SJCRH30 (cell line): ENCODE measurements at places on chromosomes 6 and 20. TPM values are rescaled to one million over a fixed set of nuclear protein-coding genes. Genes with fewer than 3 reads are reported as not detected.

Gene TRIM40
- total RNA-seq, result not detected in 2 replicates

DNA sequence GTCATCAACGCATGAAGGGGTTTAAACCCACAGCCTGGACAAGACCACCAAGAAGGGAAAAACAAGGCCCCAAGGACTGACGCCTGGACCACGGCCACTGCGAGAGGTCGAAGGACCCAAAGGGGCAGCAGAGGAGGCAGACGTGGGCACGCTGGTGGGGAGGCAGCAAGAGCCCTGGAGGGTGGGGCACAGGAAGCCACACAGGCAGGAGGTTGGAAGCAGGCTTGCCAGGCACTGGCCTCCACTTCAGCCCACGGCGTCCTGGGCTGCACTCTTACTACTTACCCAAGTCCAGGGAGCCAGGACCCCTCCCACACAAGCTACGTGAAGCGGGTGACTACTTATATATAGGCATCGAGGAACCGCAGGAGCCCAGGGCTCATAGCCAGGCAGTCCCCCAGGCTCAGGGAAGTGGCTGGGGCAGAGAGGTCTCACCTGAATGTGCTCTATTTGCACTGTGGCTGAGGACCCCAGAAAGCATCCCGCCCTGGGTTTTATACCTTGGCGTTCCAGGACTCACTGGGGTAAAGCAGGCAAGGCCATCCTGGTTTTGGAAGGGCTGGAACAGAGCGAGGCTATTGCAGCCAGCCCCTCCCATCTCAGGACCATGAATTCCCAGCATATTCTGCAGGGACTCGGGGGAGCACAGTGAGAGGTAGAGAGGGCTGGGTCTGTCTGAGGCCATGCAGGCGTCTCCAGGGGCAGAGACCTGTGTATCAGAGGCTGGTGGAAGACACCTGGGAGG lies 113.8 kb upstream of the AFDN start:
- DNase-seq, result no peak
- H3K4me3 ChIP-seq, result no peak overlapping the region
- H3K4me1 ChIP-seq, result no peaks in the 10 kb centered on the region
- peaks cover 7% of the 10 kb centered on the region for H3K27me3 ChIP-seq
- H3K27ac ChIP-seq, result no peak overlapping the region

DNA sequence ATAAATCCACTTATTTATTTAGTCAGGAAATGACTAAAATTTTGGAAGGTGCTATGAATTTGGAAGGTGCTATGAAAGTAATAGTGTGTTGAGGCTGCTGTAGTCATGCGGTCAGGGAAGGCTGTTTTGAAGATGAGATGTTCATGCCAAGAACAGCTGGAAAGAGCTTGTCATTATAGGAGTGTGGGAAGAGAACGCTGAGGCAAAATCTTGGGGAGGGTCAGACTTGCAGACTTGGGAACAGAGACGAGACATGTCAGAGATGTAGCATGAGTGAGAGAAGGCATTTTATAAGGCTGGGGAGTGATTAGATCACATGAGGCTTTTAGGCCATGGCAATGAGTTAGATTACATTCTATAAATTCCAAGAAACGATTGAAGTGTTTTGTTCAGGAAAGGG lies 124.0 kb upstream of the B3GAT2 start:
- H3K36me3 ChIP-seq, result no peaks in the 10 kb centered on the region
- H3K27me3 ChIP-seq, result peaks cover 3% of the 10 kb centered on the region; the same call in 1 of the 2 replicates
- H3K4me3 ChIP-seq, result no peak overlapping the region
- no peak overlapping the region for H3K27ac ChIP-seq

GRCh38 chr6:148629592-148630465 lies 117.0 kb upstream of the UST start:
- no peaks in the 10 kb centered on the region for H3K36me3 ChIP-seq
- H3K4me3 ChIP-seq, result no peak overlapping the region
- no peak for DNase-seq
- H3K27ac ChIP-seq, result no peak overlapping the region
- H3K4me1 ChIP-seq, result no peaks in the 10 kb centered on the region

Gene MAN1A1
- 15.2 and 15.4 TPM in 2 replicates for total RNA-seq

Gene MYCT1
- total RNA-seq, result 0.04 TPM in 1 of 2 replicates, not detected in the other

Gene CDSN
- 0.06 TPM in 1 of 2 replicates, not detected in the other for total RNA-seq

DNA sequence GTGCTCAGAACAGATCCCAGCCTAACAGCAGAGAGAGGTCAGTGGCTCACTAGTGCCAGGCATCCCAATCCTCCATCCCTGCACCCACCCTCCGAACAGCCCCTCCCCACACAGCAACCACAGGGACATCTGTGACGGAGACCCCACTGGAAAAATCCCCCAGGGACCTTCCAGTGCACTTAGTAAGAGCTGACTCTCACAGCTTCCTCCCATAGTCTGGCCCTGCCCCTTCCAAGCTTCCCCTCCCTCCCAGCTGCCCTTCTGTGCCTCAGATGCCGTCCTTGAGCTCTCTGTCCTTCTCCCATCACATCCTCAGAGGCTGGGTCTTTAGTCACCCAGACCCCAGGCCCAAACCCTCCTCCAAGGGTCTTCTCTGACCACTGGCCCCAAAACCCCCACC lies 9.7 kb upstream of the THBS2 start:
- no peak for DNase-seq
- no peak overlapping the region for H3K27ac ChIP-seq
- no peak overlapping the region for H3K4me3 ChIP-seq
- H3K36me3 ChIP-seq, result no peaks in the 10 kb centered on the region
- no peaks in the 10 kb centered on the region; the same call in 1 of the 2 replicates for H3K4me1 ChIP-seq

- H3K4me3 ChIP-seq, result peak overlapping the region; percentile 70; the same call in 1 of the 2 replicates
- H3K36me3 ChIP-seq, result peaks cover 15% of the 10 kb centered on the region; the same call in 1 of the 2 replicates
- H3K27ac ChIP-seq, result no peak overlapping the region
- DNase-seq, result no peak
- no peaks in the 10 kb centered on the region; the same call in 1 of the 2 replicates for H3K4me1 ChIP-seq
These were observed 2.1 kb downstream of the FOXP4 start for GRCh38 chr6:41548098-41548840.

GRCh38 chr6:134822920-134823709 lies 126.8 kb downstream of the ALDH8A1 start:
- DNase-seq, result peak; percentile 83
- H3K4me3 ChIP-seq, result no peak overlapping the region
- no peak overlapping the region for H3K27ac ChIP-seq
- no peaks in the 10 kb centered on the region for H3K36me3 ChIP-seq
- H3K4me1 ChIP-seq, result no peaks in the 10 kb centered on the region

Gene UBE2C
- 612 and 615 TPM in 2 replicates for total RNA-seq

GRCh38 chr6:82249381-82250253 lies 2.1 kb upstream of the IBTK start:
- H3K4me1 ChIP-seq, result peaks cover 6% of the 10 kb centered on the region
- H3K27me3 ChIP-seq, result no peaks in the 10 kb centered on the region
- no peaks in the 10 kb centered on the region for H3K36me3 ChIP-seq
- no peak overlapping the region for H3K4me3 ChIP-seq
- no peak overlapping the region for H3K27ac ChIP-seq
- DNase-seq, result no peak

Gene OPN5
- not detected in 2 replicates for total RNA-seq

DNA sequence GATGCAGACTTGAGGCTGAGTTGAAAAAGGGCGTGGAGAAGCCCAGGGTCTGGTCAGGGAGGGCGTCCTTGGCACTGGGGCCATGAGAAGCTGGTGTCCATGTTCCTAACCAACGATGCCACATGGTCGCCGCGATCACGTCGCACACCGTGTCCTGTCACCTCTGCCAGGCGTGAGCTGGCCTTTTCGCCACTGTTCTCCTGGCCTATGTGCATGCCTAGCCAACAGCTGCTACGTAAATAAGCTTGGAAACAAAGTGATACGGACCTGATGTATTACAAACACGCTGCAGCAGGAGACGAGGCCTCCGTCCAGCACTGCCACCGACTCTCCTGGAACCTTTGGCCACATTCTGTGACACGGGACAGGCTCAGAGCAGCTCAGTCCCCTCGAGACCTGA lies 22.0 kb upstream of the KIF25 start:
- no peak overlapping the region for H3K27ac ChIP-seq
- H3K27me3 ChIP-seq, result no peaks in the 10 kb centered on the region
- H3K4me3 ChIP-seq, result no peak overlapping the region
- H3K4me1 ChIP-seq, result no peaks in the 10 kb centered on the region
- H3K36me3 ChIP-seq, result no peaks in the 10 kb centered on the region
- DNase-seq, result no peak

DNA sequence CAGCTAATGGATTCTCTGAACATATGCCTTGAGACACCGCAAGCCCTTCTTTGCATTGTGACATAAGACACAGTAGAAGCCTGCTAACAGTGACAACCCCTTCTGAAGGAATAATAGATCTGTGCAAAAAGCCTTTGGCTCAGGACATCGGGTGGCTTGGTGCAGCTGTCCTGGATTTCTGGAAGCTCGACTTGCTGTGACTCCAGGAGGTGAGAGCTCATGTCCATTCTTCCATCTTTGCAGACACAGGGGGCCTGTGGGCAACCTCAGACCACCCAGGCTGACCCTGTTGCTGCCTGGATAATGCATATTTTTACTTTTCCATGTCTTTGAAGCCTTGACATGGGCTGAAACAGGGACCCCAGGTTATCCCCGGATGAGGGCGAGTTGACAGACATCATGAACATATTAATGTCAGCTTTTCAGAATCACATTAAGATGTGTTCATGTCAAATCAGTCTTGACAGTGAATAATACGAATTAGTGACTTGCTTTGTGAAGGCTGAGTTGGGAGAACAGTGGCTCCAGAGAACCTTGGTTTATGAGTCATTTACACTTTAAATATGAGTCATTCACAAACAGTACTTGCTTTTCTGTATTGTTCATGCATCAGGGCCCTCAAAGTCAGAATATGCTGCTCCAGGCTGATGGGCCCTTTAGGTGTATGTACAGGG lies 66.8 kb upstream of the IYD start:
- peak; percentile 72 for DNase-seq
- H3K27ac ChIP-seq, result peak overlapping the region; percentile 70
- no peaks in the 10 kb centered on the region for H3K27me3 ChIP-seq
- no peak overlapping the region for H3K4me3 ChIP-seq

Gene AURKA
- total RNA-seq, result 225 and 240 TPM in 2 replicates

DNA sequence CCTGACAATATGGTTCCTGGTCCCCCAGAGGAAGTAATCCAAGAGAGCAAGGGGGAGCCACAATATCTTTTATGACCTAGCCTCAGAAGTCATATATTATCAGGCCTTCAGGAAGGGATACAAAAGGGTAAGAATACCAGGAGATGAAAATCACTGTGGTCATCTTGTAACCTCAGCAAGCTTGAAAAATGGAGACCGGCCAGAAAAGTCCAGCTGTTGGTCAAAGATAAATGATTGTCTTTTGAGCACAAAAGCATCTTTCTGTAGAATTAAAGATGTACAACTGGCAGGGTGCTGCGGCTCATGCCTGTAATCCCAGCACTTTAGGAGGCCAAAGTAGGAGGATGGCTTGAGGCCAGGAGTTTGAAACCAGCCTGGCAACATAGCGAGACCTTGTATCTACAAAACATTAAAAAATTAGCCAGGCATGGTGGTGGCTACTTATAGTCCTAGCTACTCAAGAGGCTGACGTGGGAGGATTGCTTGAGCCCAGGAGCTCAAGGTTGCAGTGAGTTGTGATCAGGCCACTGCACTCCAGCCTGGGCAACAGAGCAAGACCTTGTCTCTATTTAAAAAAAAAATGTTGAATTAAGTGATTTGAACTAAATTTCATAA lies 118.0 kb upstream of the MARCKS start:
- H3K36me3 ChIP-seq, result no peaks in the 10 kb centered on the region
- peak; percentile 54 for DNase-seq
- H3K4me1 ChIP-seq, result peaks cover 3% of the 10 kb centered on the region; the same call in 1 of the 2 replicates
- H3K4me3 ChIP-seq, result no peak overlapping the region

DNA sequence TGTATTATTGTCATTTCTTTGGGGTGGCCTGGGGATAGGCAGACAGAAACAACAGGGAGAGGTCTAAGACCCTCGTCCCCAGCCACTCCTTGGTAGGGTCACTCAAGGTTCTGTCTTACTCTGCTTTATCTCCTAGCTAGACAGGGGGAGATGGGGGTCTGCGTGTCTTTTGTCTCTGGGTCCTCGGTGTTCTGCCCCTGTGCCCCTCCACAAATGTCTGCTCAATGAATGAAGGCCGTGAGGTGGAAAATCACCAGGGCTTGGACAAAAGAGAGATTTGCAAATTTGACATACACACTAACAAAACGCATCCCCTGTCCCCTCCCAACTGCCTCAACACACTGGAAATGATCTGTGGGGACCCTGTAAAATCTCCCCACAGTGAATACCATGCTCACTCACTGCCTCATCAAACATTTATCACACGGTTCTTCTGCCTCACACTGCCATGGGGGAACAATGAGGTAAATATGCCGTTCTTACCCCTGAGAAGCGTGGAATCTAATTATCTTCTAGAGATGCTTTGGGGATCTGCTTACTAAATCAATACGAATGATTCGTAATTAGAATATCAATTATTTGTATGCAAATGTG lies 13.2 kb upstream of the VAPB start:
- no peaks in the 10 kb centered on the region for H3K27me3 ChIP-seq
- no peak overlapping the region for H3K27ac ChIP-seq
- H3K36me3 ChIP-seq, result no peaks in the 10 kb centered on the region
- no peak for DNase-seq

- no peaks in the 10 kb centered on the region for H3K36me3 ChIP-seq
- DNase-seq, result peak; percentile 79
- H3K27ac ChIP-seq, result peak overlapping the region; percentile 38; the same call in 1 of the 2 replicates
- peaks cover 5% of the 10 kb centered on the region for H3K4me1 ChIP-seq
These were observed 417 bp upstream of the PXDC1 start for GRCh38 chr6:3751730-3752530.

- no peak for DNase-seq
- no peaks in the 10 kb centered on the region for H3K36me3 ChIP-seq
- no peaks in the 10 kb centered on the region for H3K27me3 ChIP-seq
These were observed 134.8 kb downstream of the JPH2 start for GRCh38 chr20:44052166-44052565.

DNA sequence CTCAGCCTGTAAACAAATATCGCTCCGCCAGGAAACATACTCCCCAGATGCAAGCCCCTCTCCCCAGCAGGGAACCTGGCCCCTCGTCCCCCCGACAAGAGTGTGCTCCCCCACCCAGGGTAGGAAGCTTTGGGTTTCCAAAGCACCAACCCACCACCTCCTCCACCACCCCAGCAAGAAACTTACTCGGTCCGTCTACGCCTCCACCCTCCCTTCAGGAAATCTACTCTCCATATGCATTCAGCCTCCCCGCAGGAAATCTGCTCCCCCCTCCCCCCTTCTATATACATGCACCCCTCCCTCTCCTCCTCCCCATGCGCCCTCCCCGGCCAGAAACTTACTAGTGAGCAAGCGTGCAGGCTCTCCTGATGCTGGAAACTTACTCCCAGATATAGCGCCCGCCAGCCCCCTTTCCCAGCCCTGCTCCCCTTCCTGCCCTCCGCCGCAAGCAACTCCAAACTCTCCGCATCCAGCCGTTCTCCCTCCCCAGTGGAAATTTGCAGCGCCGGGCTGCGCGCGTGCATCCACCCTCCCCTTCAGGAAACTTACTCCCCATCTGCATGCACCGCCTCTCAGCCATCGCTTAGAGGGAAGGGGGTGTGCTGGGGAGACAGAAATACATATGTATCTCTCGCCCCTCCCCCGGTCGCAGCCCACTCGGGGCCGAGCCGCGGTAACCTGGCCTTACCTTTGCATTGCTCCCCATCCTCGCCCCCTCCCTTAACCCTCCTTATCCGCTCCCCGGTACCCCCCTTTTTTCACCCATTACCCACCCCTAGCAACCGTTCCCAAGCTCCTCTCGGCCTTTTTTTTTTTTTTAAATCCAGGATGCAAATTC lies at the start of gene TRERF1:
TSS of gene TRERF1 (minus strand) at position 594 of the 838 bp plus-strand sequence. CDS start 182,336 bp downstream, outside the sequence.
- no peaks in the 10 kb centered on the region for H3K27me3 ChIP-seq
- DNase-seq, result peak; percentile 71
- peak within 1 kb of the TSS; percentile 54 for H3K27ac ChIP-seq

Gene BTNL2
- total RNA-seq, result not detected in 2 replicates
